HS-27A (cell line): ENCODE measurements at places on chromosomes 2 and 18.

- no peak for DNase-seq
Measured at GRCh38 chr18:13107074-13107473, 111.5 kb upstream of the LDLRAD4 start.

DNA sequence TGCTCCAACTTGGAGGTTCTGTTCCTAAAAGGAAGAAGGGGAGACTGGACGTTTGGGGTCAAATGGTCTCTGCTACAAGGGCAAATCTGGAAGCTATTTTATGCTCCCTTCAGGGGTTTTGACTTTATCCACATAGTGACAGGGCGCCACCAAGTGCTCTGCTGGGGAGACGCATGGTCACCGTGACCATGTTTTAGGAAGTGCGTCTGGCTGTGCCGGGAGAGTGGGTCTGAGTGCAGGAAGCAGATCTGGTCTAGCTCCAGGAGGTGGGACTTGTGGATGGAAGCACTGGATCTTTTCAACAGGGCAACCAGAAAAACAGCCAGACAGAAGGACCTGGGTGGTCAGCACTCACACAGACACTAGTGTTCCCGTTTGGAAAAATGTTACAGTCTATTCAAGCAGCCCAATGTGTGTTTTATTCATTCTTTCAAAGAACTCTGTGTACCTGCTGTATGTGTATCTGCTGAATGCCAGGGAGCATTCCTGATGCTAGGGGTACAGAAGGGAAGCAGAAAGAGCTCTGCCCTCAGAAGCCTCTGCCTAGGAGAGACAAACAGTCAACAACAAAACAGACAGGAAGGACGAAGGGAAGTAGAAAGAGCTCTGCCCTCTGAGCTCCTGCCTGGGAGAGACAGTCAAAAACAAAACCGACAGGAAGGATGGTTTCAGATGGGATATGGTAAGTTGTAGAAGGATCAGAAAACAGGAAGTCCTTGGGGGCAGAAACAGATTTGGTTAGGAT, 14.3 kb downstream of the IMPA2 start:
- DNase-seq, result no peak

DNA sequence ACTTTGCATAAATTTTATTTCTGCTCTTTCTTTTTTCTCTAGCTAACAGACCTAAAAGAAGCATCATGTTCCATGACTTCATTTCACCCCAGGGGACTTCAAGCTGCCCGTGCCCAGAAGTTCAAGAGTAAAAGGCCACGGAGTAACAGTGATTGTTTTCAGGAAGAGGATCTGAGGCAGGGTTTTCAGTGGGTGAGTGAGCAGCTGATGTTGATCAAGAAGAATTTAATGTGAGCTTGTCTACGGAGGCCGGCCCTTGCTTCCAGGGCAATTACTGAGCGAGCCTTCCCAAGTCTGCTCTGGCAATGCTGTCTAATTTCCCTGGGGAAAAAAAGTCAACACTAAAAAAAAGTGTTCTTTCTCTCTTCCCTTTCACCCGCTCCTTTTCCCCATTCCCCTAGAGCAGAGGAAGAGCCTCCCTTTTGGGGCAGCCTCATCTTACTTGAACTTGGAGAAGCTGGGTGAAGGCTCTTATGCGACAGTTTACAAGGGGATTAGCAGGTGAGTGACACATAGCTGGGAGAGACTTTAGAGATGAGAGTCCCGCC, 1.2 kb downstream of the CDK15 start:
- no peak for DNase-seq

GRCh38 chr2:133541797-133542196, 26.5 kb downstream of the NCKAP5 start:
- no peak for DNase-seq

GRCh38 chr18:14767474-14767873, 19.5 kb downstream of the ANKRD30B start:
- peak; percentile 62 for DNase-seq

DNA sequence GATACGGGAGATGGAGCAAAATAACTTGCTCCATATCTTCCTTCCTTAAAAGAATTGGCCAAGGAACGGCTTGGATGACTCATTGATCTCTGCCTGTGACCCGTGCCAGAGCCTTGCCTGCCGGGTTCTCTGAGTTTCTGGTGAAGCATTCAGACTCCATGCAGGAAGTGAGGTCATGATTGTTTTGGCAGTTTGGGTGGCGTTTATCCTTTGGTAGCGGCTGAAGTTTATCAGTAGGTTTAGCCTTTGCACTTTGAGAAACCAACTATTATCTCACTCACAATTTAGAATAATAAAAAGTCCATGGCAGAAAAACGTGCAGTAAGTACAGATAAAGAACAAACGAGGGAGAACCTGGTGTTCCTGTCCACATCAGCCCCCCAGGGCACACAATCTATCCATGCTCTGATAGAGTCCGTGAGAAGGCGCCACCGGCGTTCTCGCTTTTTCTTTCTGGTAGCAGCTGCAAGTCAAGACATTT, 15.0 kb upstream of the CTAGE1 start:
- peak; percentile 89 for DNase-seq

DNA sequence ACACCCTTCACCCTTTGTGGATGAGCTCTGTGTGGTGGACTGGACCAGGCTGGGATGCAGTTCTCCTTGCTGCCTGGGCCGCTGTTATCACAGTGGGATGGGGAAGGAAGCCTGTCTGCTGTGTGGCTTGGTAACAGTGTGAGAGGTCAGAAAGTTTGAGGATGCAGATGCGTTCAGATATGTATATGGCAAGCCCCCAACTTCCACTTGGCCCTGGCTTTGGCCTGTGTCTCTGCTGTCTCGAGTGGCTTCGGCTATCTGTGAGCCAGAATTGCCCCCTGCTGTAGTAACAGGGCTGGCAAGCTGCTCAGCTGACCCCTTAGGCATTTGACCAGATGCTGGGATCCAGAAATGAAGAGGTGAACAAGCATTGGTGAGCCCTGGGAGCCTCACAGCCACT, 106.8 kb downstream of the WDSUB1 start:
- DNase-seq, result no peak

DNA sequence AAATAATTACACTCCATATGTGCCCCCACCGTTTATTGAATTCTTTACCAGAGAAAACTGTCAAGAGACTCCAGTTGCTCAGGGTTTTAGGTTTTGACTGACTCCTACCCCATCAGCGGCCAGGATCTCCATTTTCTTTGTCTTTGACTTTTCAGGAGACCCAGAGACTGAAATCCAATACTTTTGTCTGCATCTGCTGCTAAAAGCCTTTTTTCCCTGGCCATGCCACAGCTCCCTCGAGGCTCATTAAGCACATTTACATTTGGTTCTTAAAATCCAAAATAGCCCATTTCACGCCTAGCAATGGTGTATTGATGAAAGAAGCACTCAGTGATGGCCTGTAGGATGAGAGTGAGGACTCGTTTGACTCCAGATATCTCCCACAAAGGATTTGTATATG, 332.6 kb upstream of the ACVR2A start:
- no peak for DNase-seq

GRCh38 chr2:71526141-71526540, 72.8 kb downstream of the DYSF start:
- DNase-seq, result no peak

DNA sequence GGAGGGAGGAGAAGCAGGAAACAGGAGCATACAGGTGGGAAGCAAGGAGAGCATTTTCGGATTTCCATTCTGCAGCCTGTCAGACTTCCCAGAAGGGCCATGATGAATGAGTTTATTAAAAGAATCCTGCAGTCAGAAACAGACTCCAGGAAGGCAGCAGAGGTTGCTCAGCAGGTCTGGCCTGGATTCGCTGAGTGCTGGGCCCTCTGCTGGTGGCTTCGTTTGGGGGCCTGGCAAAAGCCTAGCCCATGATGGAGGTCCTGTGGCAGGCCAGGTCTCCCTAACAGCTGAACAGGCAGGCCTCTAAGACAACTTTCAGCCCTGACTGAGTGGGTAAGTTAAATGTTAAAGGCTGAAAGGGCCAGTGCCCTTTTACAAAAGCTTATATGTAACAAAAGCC, 108.2 kb upstream of the CAPN13 start:
- no peak for DNase-seq

DNA sequence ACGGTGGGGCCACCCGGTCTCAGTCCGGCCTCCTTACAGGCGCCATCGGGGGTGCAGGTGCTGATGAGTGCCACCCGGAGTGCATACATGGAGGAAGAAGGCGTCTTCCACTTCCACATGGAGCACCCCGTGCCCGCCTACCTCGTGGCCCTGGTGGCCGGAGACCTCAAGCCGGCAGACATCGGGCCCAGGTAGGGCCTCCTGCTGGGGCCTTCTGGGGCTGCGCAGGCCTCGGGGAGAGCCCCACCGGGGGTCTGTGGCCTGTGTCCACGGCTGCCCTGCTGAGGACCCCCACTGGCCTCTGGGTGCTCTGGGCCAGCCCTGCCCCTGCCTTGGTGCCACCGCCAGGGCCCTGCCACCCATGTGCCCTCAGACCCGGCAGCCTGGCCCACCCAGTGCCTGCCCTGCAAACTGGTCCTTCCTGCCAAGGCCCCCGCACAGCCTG, 4.8 kb downstream of the RNPEPL1 start:
- DNase-seq, result no peak

DNA sequence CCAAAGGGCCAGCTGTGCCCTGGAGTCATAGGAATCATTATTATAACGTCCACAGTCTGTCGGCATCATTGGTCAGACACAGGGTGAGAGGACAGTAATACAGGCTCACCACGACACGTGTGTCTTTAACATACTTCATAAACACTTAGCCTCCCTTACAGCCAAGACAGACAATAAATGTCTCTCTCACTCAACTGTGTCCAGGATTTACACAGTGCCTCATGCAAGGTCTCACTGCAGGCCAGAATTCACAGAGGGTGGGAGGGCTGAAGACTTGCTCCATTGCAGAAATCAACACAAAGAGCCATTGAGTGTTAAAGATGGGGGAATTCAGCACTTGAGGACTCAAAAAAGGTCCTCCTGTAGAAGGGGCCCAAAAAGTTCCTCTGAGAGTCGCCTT, 210.5 kb downstream of the BCL2 start:
- no peak for DNase-seq

- no peak for DNase-seq
Measured at GRCh38 chr18:12658426-12659138, 675 bp upstream of the SPIRE1 start.

- no peak for DNase-seq
Measured at GRCh38 chr2:233062946-233063268, 2.8 kb downstream of the INPP5D start.

DNA sequence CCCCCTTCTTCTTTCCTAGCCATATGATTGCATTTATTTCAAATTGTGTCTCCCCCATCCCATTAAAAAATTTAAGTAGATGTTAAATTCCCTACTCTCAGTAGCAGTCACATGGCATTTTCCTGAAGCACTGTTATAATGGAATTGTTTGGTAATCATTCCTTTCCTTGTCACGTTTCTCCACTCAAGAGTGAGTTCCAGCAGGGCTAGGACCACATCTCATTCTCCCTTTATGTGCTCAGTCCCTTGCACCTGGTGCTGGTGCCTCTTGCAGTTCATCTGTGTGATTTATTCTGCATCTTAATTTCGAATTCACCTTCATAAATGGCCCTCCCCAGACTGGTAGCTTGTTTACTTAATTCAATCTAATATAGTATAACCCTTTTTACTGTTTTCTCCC, 70.3 kb upstream of the NOSTRIN start:
- no peak for DNase-seq

- no peak for DNase-seq
Measured at GRCh38 chr18:54261894-54262293, 7.4 kb upstream of the POLI start.

- DNase-seq, result no peak
Measured at GRCh38 chr2:168311261-168311910, 64.0 kb upstream of the STK39 start.

DNA sequence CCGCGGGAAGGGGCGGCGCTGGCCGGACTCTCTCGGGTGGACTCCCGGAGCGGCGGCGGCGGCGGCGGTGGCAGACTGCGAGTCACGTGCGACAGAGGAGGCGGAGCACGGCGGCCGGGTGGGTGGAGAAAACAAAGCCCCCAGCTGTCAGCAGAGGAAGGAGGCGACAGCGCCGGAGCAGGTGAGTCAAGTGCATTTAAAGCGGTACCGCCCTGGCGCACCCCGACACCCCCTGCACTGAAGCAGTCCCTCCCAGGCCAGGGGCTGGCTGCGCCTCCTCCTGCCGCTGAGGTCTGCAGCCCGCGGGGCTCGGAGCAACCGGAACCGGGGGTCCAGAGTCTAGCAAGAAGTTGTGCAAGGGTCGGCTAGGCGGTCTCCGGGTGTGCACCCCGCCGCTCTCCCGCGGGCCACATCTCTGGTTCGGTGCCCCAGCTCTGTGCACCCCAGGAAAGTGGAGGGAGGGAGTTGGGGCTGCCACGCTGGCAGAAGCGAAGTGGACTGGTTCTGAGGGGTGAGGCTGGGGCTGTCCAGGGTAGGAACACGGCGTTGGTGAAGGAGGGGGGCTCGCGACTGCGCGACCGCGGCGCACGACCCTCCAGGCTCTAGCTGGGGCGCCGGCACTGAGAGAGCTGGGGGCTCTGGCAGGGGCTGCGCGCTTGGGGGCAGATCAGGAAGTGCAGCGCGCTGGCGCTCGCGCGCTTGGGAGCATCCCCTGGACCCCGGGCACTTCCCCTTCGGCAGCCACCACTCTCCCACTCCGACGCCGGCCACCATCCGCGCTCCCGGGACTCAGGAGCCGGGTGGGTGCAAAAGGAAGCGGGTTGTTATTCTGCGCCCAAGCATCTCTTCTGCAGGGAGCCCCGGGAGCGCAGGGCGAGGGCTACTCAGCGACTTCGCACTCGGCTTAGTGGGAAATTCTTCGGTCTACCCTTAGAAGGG, 64.0 kb upstream of the MAPRE2 start:
- DNase-seq, result no peak

DNA sequence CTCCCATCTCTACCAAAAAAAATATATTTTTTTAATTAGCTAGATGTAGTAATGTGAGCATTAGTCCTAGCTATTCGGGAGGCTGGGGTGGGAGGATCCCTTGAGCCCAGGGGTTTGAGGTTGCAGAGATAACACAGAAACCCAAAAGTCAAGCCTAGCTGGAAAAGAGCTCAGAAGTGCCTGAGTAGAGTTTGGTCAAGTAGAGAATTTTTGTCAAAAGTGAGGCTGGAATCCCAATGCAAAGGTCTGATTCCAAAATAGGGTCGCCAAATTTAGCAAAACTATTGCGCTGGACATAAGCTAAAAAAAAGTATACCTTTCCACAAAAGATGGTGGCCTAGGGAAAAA, 15.5 kb upstream of the MSH6 start:
- no peak for DNase-seq

DNA sequence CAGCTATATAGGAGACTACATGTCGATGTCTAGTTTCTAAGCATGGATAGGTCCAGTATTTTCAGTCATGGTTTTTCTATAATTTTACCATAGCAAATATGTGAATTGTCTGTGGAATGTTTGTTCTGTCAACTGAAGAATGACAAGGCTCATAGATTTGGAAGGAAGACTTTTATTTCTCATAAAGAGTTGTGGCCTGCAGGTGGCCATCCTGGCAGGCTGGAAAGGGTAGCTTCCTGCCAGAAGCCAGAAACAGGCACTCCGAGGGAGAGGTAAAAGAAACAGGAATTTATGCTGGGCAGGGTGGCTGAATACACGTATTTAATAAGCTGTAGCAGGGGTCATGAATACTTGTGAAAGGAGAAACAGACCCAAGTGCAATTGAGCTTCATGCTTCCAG, 182.1 kb downstream of the PARD3B start:
- no peak for DNase-seq
